Activated CD8-positive, alpha-beta memory T cell treated with anti-CD3 and anti-CD28 coated beads, Interleukin-2, amount 50 U/mL, for 48 hours (primary cell): ENCODE measurements at places on chromosomes 4 and X.

- DNase-seq: no peak
Measured at GRCh38 chr4:151912632-151913031, 151.8 kb upstream of the GATB start.

DNA sequence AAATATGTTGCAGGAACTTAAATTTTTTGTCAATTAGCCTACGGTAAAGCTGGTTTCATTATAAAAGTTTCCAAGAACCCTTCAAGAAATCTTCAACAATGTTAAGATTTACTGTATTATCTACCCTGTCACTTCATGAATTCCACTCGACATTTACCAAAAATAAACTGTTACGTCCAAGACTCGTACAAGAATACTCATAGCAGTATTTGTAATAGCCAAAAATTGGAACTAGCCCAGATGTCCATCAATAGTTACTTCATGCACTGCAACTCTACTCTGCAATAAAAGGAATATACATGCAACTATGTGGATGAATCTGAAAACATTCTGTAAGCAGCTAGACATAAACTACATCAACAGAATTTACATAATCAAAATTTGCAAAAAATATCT is 13.4 kb downstream of the RBMX start:
- no peak for DNase-seq

DNA sequence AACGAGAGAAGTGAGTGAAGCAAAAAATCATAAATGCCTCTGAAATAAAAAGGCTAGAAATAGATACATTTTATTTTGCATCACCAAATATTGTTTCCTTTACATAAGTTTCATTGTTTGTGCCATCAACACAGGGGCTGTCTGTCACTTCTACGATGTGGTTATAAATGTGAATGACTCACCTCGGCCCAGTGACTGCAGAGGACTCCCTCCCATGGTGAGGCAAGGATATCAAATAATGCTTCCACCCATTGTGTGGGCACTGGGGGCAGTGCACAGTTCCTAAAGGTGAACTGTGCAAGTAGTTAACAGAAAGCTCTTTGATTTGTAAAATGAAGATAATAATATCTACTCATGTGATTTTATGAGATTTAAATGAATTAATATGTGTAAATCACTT is 230.3 kb upstream of the NEIL3 start:
- no peak for DNase-seq

- peak; percentile 73 for DNase-seq
Measured at GRCh38 chr4:147799986-147800555, 68.2 kb downstream of the ARHGAP10 start.

- DNase-seq: no peak
Measured at GRCh38 chr4:89268679-89269078, 38.9 kb downstream of the GPRIN3 start.

DNA sequence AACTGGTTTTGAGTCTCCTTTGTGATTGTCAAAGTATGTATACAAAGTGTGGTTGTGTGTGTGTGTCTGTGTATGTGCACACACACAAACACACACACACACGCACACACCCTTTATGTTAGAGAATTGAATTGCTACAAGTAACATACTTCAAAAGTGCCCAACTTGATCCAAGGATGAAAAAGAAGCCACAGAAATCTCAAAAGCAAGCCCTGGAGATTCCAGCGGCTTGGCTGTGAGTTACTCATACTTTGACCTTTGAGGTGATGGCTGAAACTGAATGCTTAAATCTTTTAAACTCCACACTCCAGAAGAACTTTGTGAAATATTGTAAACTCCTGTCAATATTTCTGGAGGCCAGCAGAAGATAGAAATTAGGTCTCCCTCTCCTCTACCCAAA is 168.4 kb upstream of the NRK start:
- no peak for DNase-seq

DNA sequence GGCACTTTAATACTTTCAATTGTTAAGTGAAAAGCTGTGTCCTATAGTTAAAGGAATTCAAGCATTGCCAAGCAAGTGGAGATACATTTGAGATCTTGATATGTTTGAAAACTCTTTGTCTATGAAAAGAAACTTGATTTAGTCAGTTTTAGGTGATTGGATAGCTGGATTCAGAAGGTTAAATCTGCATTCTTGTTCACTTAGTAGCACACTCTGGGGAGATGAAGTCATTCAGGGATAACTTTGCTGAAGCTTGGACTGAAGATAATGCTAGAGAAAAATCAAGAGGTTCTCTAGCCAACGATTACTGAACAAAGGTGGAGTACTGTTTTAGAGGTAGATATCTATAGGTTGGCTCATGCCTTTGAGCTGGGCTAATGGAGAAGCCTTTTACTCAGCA is 90.6 kb downstream of the DCAF8L2 start:
- DNase-seq: no peak

- DNase-seq: no peak
Measured at GRCh38 chr4:76090241-76090691, 15.8 kb downstream of the ART3 start.

DNA sequence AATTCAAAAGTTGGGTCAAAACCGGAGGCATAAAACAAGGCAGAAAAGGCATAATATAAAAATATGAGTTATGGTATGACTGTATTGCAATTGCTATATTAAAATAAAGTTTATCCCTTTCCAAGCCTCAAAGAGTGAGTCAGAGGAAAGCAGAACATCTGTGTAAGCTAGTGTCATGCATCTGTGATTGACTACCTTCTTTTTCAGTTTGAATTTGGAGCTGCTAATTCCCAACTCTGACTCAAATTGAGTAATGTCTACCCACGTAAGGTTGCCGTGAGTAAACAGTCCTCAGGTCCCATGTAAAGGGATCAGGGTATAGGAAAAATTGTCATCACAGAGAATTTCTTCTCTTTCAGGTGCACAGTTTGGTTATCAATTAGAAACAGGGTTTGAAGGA is 6.5 kb upstream of the SLITRK4 start:
- DNase-seq: no peak

DNA sequence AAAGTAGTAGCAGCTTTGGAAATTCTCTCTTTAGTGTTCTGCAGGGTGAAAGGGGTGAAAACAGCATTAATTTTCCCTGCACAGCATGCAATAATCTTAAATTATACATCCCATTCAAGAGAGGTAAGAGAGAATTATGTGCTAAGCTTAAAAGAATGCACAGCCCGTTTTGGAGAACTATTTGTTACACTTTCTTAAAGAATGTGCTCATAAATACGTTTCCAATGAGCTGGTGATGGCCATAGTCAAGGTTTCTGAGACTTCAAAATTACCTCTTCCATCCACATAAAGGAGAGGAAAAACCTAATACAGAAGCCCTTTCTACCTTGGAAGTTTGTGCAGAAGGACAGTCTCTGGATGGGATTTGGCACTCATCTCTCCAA is 766.7 kb upstream of the TENM3 start:
- no peak for DNase-seq

DNA sequence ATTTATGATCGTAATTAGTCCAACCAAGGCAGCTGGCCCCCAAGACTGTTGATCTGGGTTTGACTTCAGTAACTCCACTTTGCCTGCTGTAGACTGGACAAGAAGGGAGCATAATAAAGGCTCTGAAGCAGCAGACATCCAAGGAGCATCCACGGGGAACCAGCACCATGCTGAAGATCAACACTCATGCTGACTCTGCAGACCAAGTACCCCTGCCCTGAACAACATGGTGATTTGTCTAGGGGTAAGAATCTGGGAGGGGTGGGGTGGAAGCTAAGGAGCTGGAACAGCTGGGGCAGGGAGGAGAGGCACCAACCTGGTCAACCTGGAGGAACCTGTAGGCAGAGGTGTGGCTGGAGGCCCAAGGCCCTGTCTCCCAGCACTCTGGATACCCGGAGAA is 2.1 kb downstream of the TEC start:
- no peak for DNase-seq

DNA sequence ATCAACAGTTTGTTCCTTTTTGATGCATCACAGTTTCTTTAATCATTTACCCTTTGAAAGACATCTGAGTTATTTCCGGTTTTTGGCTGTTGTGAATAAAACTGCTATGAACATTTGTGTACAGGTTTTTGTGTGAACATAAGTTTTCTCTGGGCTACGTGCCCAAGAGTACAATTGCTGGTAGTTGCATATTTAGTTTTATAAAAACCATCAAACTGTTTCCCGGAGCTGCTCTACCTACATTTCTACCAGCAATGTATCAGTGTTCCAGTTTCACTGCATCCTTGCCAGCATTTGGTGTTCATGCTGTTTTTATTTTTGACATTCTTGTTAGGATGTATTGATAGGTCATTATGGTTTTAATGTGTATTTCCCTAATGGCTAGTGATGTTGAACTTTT is 17.3 kb downstream of the KDM6A start:
- DNase-seq: no peak

- no peak for DNase-seq
Measured at GRCh38 chrX:18649498-18649951, 22.4 kb downstream of the RS1 start.

GRCh38 chrX:39152106-39152649 is 350.9 kb downstream of the MID1IP1 start:
- DNase-seq: peak; percentile 74

GRCh38 chrX:68874076-68874475 is 45.3 kb downstream of the EFNB1 start:
- no peak for DNase-seq

DNA sequence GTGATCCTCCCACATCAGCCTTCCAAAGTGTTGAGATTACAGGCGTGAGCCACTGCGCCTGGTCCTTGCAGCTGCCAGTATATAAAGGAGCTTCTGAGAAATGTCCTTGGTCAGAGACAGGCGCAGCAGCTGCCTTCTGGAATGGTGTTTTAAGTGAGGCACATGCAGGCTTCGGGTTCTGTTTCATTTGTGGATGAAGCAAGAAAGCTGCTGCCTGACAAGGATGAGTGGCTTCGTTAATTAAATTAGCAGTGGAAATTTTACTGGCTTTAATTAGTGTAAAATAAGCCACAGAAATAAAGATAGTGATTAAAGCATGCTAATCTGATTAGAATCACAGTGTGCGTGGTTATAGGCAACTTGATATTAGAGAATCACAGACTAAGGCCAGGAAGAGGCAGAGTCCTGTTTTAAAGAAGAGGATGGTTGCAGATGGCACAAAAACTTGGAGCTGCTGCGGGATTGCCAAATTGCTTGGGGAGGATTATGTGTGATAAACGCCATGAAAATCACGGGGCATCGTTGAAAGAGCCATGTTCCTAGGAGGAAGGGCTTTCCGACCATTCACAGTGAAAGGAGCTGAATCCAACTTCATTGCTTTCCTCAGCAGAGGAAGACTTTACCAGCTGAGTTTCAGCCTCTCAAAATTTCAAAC is 348.4 kb upstream of the FAT1 start:
- DNase-seq: no peak

GRCh38 chrX:7983581-7983980 is 56.4 kb upstream of the PNPLA4 start:
- no peak for DNase-seq

DNA sequence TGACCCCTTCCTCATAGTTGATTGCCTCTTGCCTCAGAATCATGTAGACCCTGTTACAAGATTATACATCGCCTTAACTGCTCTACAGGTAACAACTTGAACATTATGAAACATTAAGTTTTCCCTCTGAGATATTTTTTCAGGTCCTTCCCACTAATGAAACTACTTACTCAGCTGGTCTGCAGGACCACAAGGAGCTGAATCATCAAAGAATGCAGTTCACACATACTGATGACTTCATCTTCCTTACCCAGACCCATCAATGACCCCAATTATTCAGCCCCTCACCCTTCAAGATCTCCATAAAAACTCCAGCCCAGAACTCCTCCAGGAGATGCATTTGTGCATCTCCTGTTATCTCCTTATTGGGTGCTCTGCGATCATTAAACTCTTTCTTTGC is 720.9 kb downstream of the RAPGEF2 start:
- no peak for DNase-seq

- no peak for DNase-seq
Measured at GRCh38 chr4:629915-630641, 4.7 kb downstream of the PDE6B start.

GRCh38 chrX:10048076-10048475 is 80.9 kb downstream of the CLDN34 start:
- no peak for DNase-seq

DNA sequence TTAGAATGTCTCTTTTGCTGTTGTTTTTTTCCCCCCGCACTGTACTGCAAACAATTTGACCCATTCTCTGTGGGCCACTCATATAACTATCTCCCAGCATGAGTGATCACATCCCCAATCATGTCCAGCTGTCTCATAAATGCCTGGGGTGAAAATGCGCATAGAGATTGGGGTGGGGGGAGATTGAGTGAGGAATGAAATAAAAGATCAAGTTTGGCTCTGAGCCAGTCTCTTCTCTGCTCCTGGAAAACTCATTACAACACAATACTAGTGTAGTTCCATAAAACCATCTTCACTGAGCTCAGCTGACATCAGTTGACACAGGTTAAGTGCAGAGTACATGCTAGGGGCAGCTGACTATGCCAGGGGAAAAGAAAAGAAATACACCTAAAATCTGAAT is 96.9 kb downstream of the EGF start:
- DNase-seq: no peak

GRCh38 chrX:115036029-115036428 is 18.6 kb upstream of the IL13RA2 start:
- DNase-seq: no peak

- DNase-seq: no peak
Measured at GRCh38 chr4:16931339-16932305, 33.2 kb upstream of the LDB2 start.

- no peak for DNase-seq
Measured at GRCh38 chr4:26748811-26749210, 111.8 kb upstream of the STIM2 start.

GRCh38 chrX:133359466-133359865 is 55.8 kb downstream of the GPC4 start:
- DNase-seq: no peak

DNA sequence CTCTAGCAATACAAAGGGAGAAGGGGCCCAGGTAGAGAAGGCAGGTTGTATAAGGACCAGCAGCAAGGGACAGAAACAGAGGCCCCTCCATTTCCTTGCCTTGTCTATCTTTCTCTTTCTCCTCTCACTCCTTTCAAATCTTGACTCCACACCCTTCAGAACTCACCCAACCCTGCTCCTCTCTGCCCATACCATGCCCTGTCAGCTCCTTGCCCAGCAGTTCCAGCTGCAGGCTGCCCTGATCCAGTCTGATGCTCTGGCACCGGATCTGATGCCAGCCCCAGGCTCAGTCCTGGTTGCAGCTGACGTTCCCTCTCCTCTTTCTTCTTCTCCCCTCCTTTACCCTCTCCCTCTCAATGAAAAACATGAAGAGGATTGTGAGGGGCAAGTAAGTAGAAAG is 291.2 kb downstream of the FBXW7 start:
- DNase-seq: no peak

GRCh38 chrX:53481816-53482465 is 47.8 kb upstream of the HSD17B10 start:
- DNase-seq: peak; percentile 56

DNA sequence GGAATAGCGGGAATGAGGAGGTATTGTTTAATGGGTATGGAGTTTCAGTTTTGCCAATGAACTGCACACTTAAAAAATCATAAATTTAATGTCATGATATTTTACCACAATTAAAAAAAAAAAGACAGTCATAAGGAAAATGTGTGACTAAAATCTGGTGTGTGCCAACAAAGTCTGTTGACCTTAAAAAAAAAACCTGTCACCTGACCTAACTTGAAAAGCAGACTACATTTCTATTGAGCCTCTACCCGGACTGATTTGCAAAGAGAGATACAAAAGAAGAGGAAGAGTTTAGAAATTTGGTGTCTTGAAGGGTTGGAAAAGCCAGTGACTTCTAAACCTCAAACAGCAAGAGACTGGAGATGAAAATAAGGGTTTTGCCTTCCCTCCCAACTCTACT is 48.4 kb downstream of the TMEM150C start:
- no peak for DNase-seq
